Foreskin keratinocyte (primary cell): ENCODE measurements at places on chromosomes 6 and 20.
A peak's percentile ranks its signal among the peaks of the same experiment; 100 is the strongest.

DNA sequence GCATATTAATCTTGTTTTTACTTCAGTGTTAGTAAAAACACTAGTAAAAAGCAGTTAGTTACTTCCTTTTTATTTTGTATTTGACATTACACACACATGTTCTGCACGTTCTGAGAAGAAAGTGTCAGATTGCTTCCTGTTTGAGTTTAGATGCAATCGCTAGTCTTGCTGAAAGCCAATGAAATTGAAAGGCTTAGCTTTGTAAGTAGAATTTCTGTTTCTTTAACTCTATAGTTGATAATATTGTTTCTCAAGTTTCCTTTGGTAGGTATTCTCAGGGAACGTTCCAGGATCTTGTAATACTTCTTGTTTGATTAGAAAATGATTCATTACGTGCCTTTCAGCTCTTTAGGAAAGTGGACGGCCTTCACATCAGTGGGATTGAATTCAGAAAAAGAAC is 55.0 kb downstream of the CDKAL1 start:
- no peak for DNase-seq

- no peak for DNase-seq
Observed at GRCh38 chr6:49730251-49730650, 13.9 kb downstream of the CRISP3 start.

GRCh38 chr6:36821581-36822335 is 17.5 kb downstream of the CPNE5 start:
- peak; percentile 16 for DNase-seq

DNA sequence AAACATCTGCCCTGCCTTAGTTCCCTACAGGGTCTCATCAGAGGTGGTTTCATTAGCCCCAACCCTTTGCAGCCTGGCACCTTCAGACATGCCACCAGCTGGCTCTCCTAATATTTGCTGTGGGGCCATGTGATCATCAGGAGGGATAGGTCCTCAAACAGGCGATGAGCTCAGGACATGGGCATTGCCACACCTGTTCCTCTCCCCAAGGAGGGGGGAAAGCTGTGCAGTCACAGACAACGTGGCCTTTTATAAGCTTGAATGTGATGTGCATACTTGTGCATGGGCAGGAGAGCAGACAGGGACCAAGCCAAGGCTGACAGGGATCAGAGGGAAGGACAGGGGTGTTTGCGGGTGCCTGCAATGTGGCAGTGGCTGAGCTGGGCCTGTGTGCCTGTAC is 78.8 kb upstream of the ZNFX1 start:
- DNase-seq, result no peak

- no peak for DNase-seq
Observed at GRCh38 chr6:84718038-84718955, 46.1 kb downstream of the TBX18 start.

DNA sequence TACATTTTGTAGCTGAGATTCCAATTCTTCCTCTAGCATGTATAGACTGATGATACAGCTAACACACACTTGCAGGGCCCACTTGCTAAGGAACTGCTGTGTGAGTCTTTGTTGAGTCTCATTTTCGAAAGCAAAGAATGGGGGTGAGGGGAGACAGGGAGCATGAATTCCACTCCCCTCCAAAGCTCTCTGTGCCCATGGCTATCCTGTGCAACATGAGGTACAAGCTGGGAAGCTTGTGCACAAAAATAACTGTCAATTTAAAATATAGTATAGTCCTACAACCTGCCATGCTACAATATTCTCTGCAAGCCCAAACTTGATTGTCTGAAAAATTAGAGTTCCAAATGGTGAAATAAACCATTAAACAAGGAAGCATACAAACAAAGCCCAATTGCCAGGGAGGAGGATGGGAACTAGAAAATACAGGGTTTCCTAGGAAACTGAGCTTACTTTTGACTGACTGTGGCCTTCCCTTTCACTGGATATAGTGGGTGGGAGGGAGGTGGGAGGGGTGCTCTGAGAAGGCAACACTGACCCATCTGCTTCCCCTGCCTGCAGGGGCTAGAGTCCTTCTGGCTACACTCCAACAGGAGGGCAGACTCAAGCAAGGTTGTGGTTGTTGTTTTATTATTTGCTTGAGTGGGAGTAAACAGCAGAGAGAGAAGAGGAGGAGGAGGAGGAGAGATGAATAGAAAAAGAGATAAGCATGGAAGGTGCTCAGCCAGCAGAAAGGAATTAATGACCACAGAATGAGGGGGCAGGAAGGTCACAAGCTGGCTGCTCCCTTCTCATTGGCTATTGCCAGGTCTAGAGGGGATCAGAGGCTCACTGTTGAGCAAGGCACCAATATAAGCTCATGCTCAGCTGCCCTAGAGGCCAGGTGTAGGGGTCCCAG is 84.6 kb downstream of the FYN start:
- DNase-seq, result no peak

DNA sequence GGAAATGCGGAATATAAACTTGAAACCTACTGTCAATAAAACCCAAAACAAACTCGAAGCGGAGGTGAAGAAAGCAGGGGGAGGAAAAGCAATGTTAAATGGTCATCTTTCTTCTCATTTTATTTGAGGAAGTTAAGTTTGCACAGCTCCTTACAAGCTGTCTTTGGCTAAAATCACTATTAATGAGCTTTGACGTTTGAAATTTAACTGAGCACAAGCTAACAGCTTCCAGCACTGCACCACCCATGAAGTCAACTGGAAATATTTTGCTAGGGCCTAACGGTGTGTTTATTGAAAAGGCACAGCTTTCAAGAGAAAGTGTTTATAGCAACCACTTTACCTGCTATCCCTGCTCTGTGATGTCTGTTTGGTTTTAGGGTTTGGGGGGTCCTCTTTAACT is 103.8 kb downstream of the PKHD1 start:
- no peak for DNase-seq

GRCh38 chr6:71206089-71206488 is 82.5 kb upstream of the OGFRL1 start:
- no peak for DNase-seq

GRCh38 chr6:91166271-91167046 is 579.6 kb upstream of the MAP3K7 start:
- no peak for DNase-seq

- peak; percentile 55 for DNase-seq
Observed at GRCh38 chr6:7723041-7723447, 2.9 kb upstream of the BMP6 start.

- DNase-seq, result no peak
Observed at GRCh38 chr20:48759631-48760245, 68.1 kb downstream of the PREX1 start.

- DNase-seq, result peak; percentile 33
Observed at GRCh38 chr20:7967199-7967844, 27.1 kb upstream of the HAO1 start.

- DNase-seq, result no peak
Observed at GRCh38 chr6:79005497-79005896, 72.6 kb downstream of the PHIP start.
